ENCODE measurements at places on chromosomes 6 and 20.

DNA sequence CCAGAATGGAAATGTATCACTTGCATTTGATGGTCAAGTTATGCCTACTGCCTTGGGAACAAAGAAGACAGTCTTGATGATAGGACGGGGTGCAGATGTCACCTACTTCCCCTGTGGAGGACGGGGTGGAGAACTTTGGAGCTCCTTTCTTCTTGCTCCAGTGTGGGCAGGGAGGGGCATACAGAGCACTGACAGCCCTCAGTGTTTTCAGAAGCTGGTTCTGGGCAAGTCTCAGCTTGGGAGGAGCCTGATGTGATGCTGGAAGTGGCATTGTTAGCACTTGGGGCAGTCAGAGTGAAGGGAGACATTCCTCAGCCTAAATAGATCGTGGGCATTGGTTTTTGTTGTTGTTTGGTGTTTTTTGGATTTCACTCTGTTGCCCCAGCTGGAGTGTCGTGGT is 59.7 kb downstream of the SYNJ2 start:
- no peak for DNase-seq

GRCh38 chr6:33756211-33756954 is 9.7 kb upstream of the IP6K3 start:
- DNase-seq, result no peak

GRCh38 chr20:23000232-23000947 is 34.7 kb upstream of the SSTR4 start:
- DNase-seq, result no peak

DNA sequence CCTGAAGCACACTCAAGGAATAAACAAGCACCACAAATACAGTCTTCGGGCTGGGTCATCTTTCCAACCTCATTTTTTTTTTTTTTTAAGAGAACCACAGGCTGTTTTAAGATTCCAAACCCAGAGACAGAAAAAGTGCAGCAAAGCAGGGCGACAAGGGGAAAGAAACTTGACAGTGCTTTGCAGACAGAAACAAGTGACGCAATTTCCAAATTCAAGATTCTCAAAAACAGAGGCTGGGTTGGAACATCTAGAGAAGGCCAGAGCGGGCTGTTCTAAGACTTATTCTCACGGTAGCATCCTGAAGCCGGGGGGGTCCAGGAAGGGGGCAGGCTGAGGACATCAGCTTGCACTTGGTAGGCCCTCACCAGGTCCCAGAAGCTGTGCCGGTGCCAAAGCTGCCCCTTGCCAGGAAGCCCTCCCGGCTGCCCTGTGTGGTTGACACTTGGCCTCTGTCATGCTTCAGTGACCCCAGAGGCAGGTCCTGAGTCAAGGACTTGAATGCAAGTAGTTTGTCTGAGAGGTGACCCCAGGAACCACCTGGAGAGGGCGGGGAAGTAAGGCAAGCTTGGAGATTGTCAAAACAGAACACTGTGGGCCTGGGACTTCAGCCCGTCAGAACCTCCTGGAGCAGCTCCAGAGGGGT is 50.5 kb downstream of the BMP7 start:
- DNase-seq, result no peak

- no peak for DNase-seq
These were observed 37.6 kb upstream of the CCN6 start for GRCh38 chr6:112016320-112016719.

- peak; percentile 27 for DNase-seq
These were observed 119.4 kb downstream of the JARID2 start for GRCh38 chr6:15365273-15365687.

- DNase-seq, result peak; percentile 62
These were observed 46.6 kb upstream of the UST start for GRCh38 chr6:148700047-148700715.

GRCh38 chr20:15916623-15917022 is 656.6 kb downstream of the KIF16B start:
- DNase-seq, result no peak

DNA sequence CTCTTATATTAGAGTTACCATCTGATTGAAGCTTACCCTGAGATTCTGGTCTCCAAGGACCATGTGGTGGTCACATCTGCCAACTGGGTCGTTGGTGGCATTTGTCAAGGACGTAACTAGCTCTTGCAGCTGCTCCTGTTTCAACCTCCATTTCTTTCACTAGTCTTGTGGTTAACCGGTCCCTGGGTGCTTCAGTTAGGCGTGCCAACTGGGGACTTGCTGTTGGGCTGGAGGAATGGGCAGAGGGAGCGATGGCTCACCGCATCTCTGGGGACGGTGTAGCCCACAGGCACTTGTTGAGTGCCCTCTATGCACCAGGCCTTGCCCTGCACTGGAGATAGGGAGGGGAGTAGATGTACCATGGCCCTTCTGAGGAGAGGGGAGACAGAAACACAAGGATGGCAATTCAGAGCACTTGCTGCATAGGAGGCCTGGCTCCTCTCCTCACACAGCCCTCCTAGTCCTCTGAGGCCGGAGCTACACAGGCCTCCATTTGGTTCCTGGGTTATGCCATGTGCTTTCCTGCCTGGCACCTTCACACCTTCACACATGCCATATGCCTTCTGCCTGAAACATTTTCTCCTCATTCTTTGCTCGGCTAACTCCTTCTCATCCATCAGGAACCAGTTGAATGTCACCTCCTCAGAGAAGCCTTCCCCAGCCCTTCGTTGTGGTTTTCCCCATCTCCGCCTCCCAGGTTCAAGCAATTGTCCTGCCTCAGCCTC is 20.0 kb upstream of the ASXL1 start:
- no peak for DNase-seq

GRCh38 chr6:19812512-19813119 is 24.6 kb upstream of the ID4 start:
- DNase-seq, result no peak

DNA sequence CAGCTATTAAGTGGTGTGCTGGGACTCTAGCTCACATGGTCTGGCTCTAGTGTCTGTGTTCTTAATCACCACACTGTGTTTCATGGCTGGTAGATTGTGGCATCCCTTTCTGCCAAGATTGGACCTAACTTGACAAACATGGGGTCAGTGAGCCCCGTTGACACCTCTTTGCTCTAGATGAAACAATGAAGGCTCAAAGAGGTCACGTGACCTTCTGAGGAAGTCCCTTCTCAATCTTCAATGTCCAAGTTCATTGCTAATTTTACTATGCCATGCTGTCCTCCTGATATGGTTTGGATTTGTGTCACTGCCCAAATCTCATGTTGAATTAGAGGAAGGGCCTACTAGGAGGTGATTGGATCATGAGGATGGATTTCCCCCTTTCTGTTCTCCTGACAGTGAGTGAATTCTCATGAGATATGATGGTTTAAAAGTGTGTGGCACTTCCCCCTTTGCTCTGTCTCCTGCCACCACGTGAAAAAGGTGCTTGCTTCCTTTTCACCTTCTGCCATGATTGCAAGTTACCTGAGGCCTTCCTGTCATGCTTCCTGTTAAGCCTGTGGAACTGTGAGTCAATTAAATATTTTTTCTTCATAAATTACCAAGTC is 177.8 kb upstream of the MYLIP start:
- no peak for DNase-seq

DNA sequence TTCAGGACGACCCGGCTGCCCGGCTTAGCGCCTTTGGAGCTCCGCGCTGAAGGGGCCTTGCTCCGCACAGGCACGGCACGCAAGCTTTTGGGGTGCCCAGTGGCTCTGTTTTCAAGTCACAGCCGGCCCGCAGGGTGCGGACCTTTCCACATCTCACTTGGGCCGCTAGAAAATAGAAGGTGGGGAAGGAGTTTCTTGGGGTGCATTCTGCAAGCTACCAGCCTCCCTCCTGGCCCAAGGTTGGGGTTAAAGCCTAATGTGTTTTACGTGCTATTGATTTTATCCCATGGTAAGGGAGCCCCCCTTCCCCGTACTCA is 561 bp downstream of the KAT14 start:
- no peak for DNase-seq

GRCh38 chr6:117298941-117299340 is 33.6 kb downstream of the VGLL2 start:
- no peak for DNase-seq

- no peak for DNase-seq
These were observed 277.0 kb upstream of the TBX18 start for GRCh38 chr6:85041376-85041775.

- no peak for DNase-seq
These were observed 30.8 kb downstream of the AGPAT4 start for GRCh38 chr6:161242779-161243693.

GRCh38 chr6:127180426-127180825 is 62.0 kb downstream of the RSPO3 start:
- no peak for DNase-seq

DNA sequence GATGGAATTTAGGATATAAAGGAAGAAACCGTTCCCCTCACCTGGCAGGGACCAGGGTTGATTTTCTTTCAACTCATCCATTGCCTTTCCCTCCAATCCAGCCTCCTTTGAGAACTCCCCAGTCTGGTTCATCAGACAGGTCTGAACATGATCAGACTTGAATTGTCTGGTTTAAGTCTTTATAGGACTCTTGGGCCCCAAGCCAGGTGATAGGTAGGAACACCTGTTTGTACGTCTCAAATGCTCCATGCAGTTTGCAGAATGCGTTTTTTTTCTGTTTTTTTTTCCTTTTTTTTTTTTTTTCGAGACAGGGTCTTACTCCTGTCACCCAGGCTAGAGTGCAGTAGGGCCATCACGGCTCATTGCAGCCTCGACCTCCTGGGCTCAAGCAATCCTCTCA is 4.1 kb upstream of the CEP250 start:
- DNase-seq, result no peak

GRCh38 chr6:79378957-79379356 is 144.5 kb upstream of the HMGN3 start:
- no peak for DNase-seq

DNA sequence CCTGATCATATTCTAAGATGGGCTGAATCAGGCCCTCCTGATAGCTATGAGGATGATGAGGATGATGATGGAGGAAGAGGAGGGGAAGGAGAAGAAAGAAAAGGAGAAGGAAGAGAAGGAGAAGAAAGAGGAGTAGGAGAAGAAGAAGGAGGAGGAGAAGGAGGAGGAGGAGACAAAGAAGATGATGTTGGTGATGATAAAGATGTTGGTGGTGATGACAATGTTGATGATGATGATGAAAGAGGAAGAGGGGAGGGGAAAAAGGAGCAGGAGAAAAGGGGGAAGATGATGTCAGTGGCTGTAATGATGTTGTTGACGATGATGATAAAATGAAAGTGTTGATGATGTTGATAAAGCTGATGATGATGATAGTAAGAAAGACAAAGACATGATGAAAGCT is 119.5 kb downstream of the CDC5L start:
- no peak for DNase-seq

- peak; percentile 55 for DNase-seq
These were observed 55.5 kb downstream of the REV3L start for GRCh38 chr6:111427341-111428116.

- DNase-seq, result no peak
These were observed 13.9 kb upstream of the RANBP9 start for GRCh38 chr6:13725570-13725969.

GRCh38 chr20:6086868-6087267 is 33.0 kb upstream of the LRRN4 start:
- DNase-seq, result no peak

- DNase-seq, result no peak
These were observed 9.2 kb downstream of the ZHX3 start for GRCh38 chr20:41308290-41308711.

GRCh38 chr6:133609415-133610226 is 279.3 kb upstream of the TCF21 start:
- DNase-seq, result no peak

- no peak for DNase-seq
These were observed 301.4 kb upstream of the IRAK1BP1 start for GRCh38 chr6:78565997-78566396.

DNA sequence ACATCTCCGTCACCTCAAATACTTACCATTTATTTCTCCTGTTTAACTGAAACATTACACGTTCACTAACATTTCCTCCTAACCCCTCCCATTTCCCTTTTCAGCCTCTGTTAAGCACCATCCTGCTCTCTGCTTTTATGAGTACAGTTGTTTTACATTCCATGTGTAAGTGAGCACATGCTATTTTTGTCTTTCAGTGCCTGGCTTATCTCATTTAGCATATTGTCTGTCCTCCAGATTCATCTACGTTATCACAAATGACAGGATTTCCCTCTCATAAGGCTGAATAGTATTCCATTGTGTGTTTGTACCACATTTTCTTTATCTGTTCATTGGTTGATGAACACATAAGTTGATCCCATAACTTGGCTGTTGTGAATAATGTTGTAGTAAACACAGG is 22.7 kb downstream of the TAF11 start:
- no peak for DNase-seq

DNA sequence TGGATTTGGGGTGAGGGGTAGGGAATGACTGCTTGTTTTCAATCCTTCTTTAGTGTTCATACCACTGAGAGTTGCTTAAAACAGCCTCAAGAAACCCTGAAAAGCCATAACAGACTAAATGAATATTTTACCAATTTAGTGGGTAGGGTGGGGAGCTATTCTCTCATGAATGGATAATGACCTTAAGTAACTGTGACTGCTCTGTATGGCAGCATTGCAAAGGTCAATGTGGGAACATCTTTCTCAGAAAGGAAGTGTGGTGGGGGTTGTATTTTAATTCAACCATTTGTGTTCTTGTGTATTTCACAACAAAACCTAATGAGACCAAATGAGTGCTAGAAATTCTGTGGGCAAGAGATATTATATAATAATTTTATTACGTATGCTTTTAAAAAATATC is 55.7 kb downstream of the PHACTR2 start:
- DNase-seq, result no peak

GRCh38 chr6:135089901-135090300 is 35.3 kb upstream of the HBS1L start:
- no peak for DNase-seq

DNA sequence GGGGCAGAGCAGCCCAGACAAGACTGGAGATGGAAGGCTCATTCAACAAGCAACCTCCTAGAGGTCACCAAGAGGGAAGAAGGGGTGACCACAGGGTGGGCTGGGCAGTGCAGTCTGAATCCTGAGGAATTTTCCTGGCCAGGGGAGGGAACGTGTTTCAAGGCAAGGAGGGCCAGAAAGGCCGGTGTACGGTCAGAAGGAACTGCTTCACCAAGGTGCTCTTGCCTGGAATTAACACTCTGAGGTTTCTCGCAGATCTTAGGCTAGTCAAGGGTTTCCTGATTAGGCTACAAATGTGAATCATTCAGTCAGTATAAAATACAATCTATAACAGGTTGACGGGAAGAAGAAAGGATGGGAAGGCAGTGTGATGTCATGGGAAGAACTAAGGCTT is 199.3 kb downstream of the LRFN2 start:
- DNase-seq, result no peak

- no peak for DNase-seq
These were observed 99.1 kb upstream of the KCNQ5 start for GRCh38 chr6:72522735-72523141.

Data from GM13977 (cell line).